ENCODE measurements at places on chromosomes 6 and 20.

DNA sequence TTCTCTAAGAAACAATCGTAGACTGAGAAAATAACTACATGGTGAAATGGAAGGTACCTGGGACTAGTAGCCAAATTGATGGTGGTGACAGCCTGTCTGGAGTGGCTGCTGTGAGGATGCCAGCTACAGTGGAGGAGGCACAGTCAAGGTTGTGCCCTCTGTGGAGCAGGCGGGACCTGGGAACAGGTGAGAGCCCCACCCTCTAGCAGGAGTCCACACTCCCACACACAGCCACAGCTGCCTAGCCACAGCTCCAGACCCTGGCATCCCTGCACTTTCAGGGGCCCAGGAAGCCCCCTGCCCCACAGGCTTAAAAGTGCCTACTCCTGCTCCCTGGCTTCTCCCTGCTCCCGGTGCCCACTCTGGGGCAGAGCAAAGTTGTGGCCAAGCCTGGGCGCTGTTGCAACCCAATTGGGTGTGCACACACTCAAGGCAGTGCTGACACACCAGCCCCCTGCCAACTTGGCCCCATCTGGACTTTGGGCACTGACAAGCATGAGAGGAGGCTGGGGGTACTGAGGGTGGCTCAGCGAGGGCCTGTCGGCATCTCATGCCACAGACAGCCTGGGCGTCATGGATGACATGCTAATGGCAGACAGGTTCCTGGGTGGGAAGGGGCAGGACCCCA lies 548.7 kb downstream of the TBC1D32 start:
- no peak for DNase-seq

- no peak for DNase-seq
These were observed 2.0 kb upstream of the DUSP22 start for GRCh38 chr6:290111-290922.

DNA sequence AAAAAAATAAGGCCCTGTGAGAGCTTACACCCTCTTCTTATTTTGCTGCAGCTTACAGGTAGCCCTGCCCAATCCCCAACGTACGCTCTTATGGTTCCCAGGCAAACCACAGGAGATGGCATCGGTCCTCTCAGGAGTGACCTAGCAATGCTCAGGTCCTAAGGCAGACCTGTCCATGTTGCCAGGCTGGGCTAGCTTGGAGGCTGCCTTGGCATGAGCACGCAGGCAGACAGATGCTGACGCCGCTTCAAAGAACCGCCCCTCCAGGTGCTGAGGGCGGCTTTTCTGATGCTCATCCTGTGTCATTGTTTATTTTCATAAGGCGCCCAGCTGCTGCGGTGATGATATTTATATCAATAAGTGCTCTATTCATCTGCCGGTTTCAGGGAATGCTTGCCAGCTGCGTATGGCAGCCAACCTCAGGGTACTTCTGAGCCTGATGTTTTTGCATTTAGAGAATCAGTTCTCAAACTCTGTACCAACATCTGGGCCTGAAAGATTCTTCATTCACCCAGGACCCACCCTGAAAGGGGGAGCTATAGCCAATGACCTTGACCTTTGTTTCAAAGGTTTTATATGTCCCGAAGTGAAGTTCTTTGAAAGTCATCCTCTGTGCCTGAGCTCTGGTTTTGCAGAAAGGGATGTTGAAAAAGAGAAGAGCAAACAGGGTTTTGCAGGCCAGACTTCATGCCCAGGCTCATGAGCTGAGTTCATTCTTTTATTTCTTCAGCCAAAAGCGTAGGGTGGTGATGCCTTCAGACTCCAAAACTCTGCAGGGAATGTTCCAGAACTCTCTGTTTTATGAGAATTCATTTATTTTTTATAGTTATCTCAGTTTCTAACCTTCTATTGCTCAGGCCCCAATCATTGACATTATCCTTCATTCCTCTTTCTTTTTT lies 475.6 kb upstream of the CHD6 start:
- DNase-seq = peak; percentile 84

DNA sequence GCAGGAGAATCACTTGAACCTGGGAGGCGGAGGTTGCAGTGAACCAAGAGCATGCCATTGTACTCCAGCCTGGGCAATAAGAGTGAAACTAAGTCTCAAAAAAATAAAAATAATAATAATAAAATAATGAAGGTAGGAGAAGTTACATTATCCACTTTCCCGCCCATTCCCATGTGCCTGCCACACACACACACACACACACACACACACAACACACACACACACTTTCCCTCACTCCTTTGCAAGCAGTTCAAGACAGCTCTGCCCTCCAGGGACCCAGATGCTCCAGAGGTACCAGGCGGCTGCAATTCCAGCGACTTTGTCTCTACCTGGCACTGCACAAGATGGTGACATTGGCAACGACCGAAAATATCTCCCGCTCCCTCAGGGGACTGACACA lies 224.8 kb upstream of the JARID2 start:
- DNase-seq = no peak

DNA sequence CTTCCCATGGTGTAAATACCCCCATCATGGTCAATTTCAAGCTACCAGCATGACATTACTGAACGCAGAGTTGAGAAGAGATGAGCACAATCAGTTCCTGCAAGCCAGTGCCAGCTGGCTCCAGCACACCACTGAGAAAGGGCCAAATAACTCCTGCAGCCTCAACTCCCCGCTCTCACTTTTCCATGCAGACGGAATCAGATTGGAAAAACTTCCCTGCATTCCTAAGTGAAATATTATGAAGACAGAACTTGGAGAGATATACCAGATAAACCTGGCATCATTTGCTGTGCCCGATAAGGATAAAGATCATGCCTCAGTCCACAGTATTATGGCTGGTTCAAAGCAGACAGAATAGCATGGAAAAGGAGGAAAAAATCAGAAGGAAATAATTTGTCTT lies 56.7 kb downstream of the FILIP1 start:
- DNase-seq = no peak

DNA sequence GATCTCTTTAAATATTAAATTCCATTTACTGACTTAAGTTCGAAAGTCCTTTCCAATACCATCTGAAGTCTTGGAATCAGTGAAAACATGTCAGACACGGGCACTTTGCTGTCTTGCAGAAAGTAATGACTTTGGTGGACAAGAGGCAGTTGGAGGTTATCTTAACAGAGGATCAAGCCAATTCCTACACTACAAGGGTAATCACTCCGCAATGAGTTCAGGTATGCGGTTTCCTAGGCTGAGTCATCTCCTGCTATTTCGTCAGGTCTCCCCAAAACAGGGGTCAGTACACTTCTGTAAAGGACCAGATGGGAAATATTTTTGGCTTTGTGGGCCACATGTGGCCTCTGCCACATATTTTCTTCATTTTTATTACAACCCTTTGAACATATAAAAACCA lies 656.6 kb downstream of the KIF16B start:
- no peak for DNase-seq

DNA sequence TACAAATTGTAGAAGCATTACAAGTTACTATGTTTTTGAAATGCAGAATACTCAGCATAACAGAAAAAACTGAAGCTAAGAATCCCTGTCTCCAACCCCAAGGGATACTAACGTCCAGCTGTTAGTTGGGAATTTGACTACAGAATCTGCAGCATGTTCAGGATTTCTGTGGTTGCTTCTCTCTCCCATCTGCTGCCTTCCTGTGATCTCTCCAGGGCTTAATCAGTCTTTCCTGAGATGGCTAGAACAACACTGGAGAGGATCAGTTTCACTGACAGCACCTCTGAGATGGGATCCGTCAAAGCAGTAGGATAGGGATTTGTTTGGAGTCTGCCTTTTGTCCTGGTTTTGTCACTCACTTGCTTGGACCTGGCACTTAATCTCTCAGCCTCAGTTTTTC lies 73.3 kb upstream of the NUP153 start:
- no peak for DNase-seq

GRCh38 chr6:14380901-14381828 lies 263.6 kb downstream of the CD83 start:
- peak; percentile 42 for DNase-seq

Data from NCI-H510A (cell line).